ENCODE measurements at places on chromosomes 4 and X.

GRCh38 chrX:48616576-48616975, 19.3 kb downstream of the WDR13 start:
- no peak for DNase-seq

DNA sequence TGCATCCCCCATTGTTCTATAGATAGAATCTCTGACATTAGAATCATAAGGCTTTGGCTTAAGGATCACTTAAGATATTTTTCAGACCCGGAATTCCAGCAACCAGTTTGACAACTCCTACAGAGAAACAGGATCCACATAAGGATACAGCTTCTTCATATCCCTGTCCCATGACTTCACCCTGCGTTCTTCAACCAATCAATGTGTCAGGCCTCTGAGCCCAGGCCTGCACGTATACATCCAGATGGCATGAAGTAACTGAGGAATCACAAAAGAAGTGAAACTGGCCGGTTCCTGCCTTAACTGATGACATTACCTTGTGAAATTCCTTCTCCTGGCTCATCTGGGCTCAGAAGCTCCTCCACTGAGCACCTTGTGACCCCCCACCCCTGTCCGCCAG, 85.1 kb downstream of the MFAP3L start:
- no peak for DNase-seq

- no peak for DNase-seq
Measured at GRCh38 chrX:53362449-53362848, 60.0 kb downstream of the SMC1A start.

DNA sequence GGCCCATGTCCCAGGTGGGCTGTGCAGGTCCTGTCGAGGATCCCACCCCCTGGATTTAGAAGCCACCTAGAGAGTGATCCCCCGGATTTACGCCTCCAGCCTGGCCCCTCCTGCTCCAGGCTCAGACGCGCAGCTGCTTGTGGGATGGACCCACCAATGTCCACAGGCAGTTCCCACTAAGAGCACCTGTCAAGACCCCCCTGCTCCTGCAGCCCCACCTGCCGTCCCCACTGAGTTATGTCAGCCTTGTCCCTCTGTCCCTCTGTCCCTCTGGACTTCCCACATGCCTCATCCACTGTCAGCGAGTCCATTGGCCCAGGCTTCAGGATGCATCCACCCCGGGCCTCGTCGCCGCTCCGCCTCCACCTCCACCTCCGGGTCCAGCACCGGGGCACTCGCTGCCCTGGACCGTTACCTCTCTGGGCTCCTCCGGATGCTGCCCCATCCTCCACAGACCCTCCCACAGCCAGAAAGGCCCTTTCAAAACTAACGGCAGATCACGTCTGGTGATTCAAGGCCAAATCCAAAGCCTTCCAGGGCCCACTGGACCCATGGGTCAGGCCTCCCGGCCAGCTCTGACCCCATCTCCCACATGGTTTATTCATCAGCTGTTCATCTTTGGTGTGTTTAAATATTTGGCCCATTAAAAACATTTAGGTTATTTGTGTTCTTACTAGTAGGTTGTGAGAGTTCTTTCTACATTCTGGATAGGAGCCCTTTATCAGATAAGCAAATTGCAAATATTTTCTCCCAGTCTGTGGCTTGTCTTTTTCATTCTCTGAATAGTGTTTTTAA, 28.3 kb downstream of the HTRA3 start:
- DNase-seq: no peak

DNA sequence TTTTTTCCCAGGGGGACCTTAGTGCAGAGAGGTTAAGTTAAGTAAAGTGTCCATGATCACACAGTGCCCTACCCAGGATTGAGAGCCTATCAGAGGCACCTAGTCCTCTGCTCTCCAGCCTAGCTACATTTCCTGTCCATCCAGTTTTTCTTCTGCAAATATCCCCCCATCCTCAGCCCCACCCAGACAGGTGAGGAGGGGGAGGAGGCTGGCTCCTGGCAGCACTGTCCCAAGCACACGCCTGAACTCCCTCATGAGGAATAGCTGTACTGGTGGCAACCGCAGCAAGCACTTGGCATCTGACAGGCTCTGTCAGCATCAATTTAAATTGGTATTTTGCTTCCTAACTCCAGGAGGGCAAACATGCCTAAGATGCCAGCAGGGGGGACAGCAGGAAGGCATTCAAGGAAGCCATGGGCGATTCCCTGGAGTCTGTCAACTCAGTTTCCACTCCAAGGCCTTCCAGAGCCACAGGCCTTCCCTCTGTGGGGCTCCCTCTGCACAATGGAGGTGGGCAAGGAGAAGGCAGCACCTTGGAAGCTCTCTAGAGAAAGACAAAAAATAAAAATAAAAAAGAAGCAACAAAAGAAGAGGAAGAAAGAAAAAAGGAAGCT, 6.4 kb upstream of the FRMPD3 start:
- no peak for DNase-seq

DNA sequence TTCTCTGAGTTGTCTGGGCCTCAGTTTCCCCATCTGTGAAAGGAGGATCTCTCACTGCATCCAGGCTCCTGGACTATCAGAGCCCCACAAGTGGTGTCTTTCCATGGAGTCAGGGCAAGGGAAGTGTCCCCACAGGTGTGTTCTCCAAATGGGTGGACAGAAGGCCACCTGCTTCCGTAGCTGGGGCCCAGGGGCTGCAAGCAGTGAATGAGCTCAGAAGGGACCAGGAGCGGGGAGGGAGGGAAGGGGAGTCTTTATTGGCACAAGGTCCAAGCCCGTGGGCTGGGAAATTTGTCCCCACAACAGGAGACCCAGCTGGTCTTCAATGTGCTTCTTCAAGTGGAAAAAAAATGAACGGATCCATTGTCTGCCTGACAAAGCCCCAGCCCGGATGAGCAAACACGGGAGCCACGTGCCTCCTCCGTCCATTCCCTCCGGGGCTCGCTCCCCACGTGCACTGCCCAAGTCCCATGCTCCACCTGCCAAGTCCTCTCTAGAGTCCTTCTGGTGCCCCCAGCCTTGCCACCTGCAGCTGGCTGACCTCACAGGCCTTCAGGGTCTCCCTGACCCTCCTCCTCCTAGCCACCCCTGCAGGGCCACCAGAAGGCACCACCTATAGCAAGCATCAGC, 72.0 kb downstream of the JAKMIP1 start:
- no peak for DNase-seq

- DNase-seq: no peak
Measured at GRCh38 chr4:5784960-5785611, 74.1 kb downstream of the EVC start.

DNA sequence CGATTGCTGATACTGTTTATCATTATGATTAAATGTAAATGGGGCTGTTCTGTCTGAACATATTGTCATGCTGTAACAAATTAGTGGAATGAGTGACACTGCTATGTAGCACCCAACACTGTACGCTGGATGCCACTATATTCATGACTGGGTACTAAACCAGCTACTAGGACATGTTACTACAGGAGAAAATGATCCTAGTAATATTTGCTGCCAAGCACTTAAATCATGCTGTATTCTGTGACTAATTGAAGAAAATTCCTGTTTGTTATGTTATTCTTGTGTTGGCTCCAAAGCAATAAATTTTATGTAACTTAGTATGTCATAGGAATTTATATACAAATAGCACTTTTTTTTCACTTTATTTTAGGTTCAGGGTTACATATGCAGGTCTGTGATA, 804.2 kb downstream of the CENPC start:
- DNase-seq: no peak

GRCh38 chr4:162164906-162165510, 1.2 kb upstream of the FSTL5 start:
- DNase-seq: no peak

DNA sequence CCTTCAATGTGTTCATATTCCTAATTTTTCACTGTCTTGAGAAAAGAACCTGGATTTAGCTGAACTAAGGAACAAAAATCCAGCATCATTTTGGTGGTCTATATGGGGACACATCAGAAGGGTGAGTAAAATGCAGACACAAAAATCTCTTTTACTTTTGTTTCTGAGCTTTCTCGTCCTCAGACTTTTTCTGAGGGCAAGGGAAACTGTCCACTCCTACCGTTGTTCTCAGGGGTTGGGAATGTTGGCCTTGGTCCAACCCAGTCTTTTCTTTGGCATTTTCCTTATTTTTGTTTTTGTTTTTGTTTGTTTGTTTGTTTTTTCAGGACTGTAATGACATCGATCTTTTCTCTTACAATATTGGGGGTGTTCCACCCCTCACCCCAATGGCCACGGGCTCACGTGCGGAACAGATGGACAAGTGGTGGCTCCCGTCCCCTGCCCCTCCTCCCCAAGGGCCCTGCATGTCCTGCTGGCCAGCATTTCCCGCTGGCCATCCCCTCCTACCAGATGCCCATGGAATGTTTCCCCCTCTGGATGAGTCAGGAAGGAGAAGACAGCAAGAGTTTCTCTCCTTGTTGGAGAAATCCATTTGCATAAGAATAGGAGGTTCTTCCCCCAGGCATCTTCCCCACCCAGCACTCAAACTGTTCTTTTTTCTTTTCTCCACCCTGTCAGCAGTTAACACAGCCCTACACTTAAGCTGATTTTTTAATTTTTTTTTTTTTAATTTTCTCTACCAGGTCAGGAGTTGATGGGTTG, 305.4 kb upstream of the NDST4 start:
- no peak for DNase-seq

GRCh38 chrX:30693999-30694650, 40.9 kb downstream of the GK start:
- no peak for DNase-seq

GRCh38 chrX:140661643-140662042, 47.9 kb upstream of the LINC00632 start:
- no peak for DNase-seq

DNA sequence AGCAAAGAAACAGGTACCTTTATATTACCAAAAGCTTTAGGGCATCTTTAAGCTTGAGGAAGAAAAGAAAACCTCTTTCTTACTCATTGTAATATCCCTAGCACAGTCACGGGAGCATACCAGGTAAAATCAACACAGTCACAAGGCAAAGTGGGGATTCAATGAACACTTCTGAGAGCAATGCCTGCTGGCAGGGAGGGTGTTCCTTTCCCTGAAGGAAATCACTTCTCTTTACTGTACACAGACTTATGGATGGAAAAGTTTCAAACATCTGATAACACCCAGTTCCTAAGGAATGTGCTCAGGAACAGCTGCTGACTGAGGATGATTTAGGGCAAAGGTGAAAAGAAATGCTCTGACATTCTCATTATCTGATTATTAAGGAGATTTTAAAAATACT, 94.8 kb downstream of the MAML3 start:
- DNase-seq: no peak

- no peak for DNase-seq
Measured at GRCh38 chr4:123364906-123365305, 31.7 kb upstream of the SPRY1 start.
